ENCODE measurements at places on chromosomes 4 and X.

DNA sequence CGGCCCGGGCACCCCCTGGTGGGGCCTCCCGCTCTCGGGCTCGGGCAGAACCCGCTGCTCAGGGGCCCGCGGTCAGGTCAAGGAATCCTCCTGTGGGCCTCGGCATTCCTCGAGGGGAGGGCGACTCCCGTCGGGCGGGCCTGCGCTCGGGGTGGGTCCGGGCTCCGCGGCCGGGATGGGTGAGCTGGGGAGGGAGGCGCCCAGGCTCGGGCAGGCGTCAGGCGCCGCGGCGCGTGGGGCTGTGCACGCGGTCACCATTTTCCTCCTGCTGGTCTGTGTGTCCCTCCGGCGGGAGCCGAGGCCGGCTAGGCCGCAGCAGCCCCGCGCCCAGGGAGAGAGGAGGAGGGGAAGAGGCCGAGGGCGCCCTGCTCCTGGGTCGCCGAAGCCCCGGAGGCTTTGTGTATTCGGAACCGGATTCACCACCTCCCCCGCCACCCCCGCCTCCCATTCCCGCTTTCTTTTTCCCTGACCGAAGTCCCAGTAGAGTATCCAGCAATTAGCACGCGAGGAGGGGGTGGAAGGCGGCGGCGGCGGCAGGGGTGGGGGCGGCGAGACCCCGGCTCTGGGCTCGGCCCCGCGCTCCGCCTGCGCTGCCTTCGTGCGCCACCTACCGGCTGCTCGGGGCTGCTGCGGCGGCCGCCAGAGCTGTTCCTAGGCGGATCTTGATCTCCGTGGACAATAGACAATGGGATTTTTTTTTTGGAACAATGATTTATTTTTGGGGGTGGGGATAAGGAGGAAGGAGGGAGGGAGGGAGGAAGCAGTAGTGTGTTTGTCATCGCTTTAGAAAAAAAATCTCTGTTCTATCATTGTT lies 99.0 kb upstream of the MAML3 start:
- peak; percentile 43 for DNase-seq

DNA sequence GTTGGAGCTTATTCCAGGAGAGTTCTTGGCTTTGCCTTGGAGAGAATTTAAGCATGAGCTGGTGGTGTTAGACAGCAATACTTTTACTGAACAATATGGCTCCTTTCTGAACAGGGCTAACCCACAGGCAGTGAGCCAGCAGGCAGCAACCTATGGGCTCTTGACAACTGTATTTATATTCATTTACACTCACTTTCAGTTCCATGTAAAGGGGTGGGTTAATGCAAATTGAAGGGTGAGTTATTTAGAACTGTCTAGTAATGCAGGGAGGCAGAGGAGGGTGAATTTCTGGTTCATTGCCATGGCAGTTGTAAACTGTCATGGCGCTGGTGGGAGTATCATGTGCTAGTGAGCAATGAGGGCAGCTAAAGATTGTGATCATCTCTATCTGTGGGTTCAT lies 15.7 kb downstream of the FOXR2 start:
- DNase-seq, result no peak

DNA sequence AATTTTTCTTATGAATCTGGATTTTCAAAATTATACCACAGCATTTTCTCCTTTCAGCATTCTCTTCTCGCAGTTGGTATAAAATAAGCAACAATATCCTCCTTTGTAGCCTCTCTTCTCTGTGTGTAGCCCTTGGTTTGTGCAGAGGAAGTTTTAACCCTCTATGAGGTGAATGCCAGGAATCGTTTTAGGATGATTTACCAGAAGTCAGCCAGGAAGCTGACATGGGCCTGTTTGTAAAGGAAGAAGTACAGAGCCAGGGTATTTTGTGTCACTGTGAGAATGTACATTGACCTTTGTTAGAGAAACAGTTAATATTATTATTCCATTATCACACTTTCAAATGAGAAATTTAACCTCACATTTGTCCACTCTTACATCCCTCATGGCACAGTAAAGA lies 88.9 kb upstream of the RPL34 start:
- no peak for DNase-seq

GRCh38 chrX:49656533-49656932 lies 39.3 kb downstream of the PAGE1 start:
- DNase-seq, result no peak

DNA sequence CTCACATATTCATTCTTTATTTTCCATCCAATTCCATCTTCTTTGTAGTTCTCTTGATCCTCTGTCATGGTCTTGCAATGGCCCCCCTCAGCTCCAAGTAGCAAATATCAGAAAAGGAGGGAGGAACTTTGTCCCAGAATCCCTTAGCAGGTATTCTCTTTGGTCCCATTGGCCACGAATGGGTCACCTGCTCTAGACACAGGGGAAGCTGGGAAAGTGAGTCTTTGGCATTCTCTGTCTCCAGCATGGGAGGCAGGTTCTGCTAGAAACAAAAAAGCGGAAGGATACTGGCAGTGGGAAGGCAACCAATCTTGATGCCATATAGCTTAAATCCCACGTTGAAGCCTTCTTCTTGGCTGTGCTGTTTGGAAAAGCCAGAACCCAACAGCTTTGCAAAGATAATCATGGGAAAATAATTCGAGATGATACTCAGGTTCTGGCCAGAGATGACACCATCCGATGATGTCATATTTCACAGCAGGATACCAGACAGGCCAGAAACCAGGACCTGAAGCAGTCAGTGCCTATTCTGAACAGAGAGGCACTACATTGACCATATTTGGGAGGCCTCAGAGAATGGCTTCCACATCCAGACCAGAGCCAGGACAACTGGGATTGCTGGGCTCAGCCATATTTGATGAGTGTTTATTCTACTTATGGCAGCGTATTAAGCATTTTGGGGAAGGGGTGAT lies 110.4 kb upstream of the ATXN3L start:
- no peak for DNase-seq

DNA sequence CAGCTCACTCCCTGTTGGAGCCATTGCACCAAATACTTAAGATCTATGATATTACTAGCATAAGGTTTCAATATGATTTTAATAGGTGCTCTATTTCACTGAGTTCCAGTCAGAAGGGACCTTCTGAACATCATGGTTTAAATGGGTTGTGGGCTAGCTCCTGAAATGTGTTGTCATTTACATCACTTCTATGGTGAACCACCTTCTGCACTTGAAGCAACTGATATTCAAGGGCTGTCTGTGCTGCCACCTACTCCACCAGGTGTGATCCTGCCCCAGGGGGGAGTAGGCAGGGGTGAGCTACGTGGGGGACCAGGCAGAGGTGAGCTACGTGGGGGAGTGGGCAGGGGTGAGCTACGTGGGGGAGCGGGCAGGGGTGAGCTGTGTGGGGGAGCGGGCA lies 35.2 kb downstream of the RNF175 start:
- no peak for DNase-seq

DNA sequence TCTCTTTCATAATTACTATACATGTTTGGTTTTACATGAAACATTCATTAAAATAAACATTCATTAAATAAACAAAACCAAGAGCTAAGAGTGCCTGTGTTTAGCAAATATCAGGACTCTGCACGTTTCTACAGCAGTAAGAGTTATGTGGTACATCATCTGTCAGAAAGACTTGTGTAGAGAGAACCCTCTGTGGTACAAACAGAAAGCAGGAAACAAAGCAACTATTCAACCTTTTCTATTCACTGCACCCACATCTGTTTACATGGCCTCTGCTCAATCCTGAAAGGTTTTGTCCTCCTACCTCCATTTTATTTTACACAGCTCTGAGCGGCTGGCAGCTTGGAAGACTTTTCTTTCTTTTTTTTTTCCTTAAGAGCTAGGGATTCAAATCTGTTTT lies 90.7 kb upstream of the PCDH18 start:
- no peak for DNase-seq

GRCh38 chr4:8913121-8913857 lies 41.6 kb upstream of the HMX1 start:
- no peak for DNase-seq

- no peak for DNase-seq
Measured at GRCh38 chrX:128929271-128930057, 593.8 kb downstream of the SMARCA1 start.
